ENCODE measurements at places on chromosomes 16 and 17. TPM values are rescaled to one million over a fixed set of nuclear protein-coding genes. Genes with fewer than 3 reads are reported as not detected.

Gene TNFRSF17
- total RNA-seq = not detected

Gene RND2
- total RNA-seq = 0.30 TPM

Gene AGRP
- not detected for total RNA-seq

Gene CORO7
- total RNA-seq = 991 TPM

Gene C17orf78
- total RNA-seq = not detected

Gene TSPOAP1
- total RNA-seq = 35.3 TPM

Gene ITGA2B
- 0.28 TPM for total RNA-seq

Gene CCL15
- not detected for total RNA-seq

Gene PHKB
- 32.4 TPM for total RNA-seq

Gene EPOP
- total RNA-seq = 0.89 TPM

Gene CCL7
- not detected for total RNA-seq

Gene HOXB3
- total RNA-seq = 2.3 TPM

Gene PMFBP1
- 0.50 TPM for total RNA-seq

Gene KRT33A
- total RNA-seq = not detected

Gene SMCR8
- total RNA-seq = 51.9 TPM

Measured in CD8-positive, alpha-beta T cell (primary cell).